ENCODE measurements at places on chromosomes 16 and 17.

DNA sequence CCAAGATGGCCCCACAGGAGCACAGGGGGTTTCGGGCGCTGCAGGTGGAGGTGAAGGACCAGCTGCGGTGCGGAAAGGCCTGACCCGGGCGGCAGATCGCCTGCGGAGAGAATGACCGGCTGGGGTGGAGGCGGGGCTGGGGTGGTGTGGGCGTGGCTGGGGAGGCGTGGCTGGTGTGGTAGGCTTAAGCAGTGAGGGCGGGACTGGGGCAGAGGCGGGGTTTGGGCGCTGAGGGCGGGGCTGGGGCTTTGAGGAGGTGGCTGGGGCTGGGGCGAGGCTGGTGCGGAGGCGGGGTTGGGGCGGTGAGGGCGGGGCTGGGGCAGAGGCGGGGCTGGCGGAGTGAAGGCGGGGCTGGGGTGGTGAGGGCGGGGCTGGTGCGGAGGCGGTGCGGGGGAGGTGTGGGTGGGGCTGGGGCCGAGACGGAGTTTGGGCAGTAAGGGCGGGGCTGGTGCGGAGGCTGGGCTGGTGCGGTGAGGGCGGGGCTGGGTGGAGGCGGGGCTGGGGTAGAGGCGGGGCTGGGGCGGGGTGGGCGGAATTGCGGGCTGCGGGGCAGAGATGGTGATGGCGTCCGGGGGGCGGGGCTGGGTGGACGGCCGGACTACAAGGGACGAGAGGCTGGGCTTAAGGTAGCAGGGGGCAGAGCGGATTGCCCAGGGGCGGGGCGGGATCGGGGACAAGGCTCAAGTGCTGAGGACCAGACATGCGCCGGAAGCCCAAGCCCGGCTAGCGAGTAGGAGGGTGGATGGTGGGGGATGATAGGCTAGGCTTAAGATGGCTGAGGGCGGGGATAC, 9.9 kb upstream of the GSDMA start:
- peak; percentile 92 for DNase-seq

- DNase-seq = peak; percentile 26
Observed at GRCh38 chr17:48841395-48841831, 10.6 kb downstream of the CALCOCO2 start.

DNA sequence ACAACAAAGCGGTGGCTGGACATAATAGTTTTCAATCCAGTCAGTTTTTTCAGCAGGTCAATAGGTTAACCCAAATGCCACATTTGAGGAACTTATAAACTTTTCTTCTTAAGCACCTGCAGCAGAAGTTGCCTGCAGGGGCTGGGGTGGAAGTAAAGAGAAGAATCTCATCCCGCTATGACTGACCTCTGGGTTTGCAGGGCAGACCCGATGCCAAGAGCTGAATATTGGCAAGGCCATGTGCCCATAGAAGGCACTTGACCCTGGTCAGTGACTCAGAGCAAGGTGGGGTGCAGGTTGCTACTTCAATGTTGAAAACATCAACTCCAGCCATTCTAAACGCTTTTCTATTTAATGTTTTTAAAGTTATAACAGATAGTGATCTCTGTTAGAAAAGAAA, 17.9 kb upstream of the SMPD3 start:
- no peak for DNase-seq

GRCh38 chr16:51949282-51949681, 597.7 kb downstream of the TOX3 start:
- no peak for DNase-seq

GRCh38 chr16:87499189-87499486, 6.3 kb upstream of the ZCCHC14 start:
- no peak for DNase-seq

GRCh38 chr17:68509141-68510057, 2.8 kb upstream of the PRKAR1A start:
- DNase-seq = peak; percentile 87

- peak; percentile 70 for DNase-seq
Observed at GRCh38 chr16:10521681-10522274, 58.6 kb downstream of the EMP2 start.

DNA sequence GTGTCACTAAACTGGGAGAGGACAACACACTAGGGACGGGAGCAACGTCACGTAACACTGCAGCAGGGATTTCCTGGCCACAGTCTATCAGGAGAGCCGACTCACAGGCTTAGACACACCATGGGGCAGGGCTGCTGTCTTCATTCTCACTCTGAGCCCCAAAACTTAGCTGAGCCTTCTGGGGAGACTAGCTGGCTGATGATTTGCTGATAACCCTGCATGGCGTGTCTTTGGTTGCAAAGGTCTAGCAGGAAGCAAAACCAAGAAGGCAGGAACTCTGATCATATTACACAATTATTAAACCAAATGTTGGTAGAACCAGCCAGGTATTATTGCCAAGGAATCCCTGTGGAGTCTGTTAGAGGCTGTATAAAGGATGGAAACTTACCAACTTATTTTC, 345.0 kb downstream of the SLC39A11 start:
- no peak for DNase-seq

- peak; percentile 71 for DNase-seq
Observed at GRCh38 chr16:69286941-69287713, 24.0 kb upstream of the VPS4A start.

GRCh38 chr16:73420244-73420643, 372.3 kb upstream of the ZFHX3 start:
- no peak for DNase-seq

DNA sequence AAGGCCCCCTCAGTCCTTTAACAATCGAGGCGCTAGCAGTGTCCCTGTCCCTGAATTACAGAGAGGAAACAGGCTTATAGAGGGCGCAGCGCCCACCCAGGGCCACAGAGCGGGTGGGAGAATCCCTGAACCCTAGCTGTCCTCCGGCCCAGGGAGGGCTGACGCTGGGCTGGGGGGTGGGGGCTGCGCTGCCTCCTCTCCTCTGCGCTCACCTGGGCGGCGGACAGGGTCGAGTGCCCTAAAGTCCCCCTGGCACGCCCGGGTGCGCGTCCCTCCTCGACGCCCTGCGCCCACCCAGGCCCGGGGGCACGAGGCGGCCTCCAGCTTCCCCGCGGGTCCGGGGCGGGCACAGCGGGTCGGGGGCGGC, 200.4 kb upstream of the N4BP1 start:
- DNase-seq = no peak

- no peak for DNase-seq
Observed at GRCh38 chr16:79821911-79822310, 221.4 kb upstream of the MAF start.

DNA sequence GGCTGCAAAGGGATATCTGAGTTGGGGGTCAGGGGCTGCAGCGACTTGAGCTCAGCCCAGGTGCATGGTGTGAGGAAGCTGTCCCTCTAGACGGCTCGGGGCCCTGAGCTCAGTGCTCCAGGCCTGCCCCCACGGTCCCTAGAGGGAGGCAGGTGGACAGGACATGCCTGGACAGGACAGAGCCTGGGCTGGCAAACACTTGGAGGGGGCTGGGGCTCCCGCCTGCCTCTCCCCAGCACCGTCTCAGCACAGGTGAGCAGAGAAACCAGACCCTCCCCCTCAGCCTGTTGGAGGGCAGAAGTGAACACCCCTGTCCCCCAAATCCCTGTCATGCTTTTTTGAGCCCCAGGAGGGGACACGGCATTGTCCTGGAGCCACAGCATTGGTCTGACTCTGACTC, 11.4 kb upstream of the SLC38A10 start:
- no peak for DNase-seq

DNA sequence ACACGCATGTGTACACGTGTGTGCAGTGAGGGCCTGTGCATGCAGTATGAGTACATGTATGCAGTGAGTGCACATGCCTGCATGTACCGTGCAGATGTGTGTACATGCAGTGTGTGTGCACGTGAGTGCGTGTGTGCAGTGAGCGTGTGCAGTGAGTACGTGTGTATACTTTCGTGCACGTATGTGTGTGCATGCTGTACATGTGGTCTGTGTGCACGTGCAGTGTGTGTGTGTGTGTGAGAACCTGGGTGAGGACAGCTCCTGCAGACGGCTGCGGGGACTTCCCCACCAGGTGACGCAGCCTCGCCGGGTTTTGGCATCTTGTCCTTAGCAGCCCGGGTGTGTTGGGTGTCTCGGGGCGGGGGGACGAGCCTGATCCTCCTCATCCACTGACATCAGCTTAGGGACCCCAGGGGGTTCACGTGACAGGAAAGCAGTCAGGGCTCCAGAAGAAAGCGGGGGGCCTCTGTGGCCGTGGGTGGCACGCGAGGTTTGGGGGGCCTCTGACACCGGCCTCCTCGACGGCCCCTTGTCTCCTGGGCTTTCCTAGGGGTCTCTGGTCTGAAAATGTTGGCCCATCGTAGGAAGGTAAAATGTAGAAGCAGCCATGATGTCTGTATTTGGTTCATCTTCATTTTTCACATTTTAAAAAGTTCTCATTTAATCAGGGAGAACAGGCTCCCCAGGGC, 119.6 kb upstream of the ZNF750 start:
- DNase-seq = no peak

DNA sequence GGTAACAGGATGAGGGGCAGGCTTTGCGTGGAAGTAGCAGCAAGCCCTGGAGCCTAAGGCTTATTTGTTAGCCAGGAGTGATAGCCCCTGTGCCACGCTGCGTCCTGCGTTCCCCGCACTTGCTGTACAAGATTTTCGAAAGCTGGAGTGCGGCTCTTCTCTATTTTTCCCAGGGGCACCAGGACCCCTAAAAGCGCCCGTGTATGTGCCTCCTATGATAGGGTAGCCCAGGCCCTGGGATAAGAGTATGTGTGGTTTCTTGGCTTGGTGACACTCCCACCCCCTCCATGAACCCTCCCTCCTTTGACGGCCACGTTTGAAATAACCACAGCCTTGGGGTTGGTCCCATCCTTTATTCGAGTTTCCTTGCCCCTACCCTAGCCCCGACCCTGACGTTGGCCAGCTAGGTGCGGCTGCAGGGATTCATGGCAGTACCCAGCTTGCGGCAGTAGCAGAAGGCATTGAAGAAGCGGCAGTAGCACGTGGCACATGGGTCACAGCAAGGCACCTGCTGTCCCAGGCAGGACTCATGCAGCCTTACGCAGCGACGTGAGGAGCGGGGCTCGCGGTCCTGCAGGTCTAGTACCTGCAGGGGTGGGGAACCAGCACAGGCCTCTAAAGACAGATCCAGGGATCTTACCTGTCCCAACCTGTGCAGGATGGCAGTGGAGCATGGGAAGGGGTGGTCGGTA, 968 bp downstream of the AGRP start:
- DNase-seq = peak; percentile 44

- DNase-seq = no peak
Observed at GRCh38 chr17:31428512-31428911, 37.0 kb downstream of the RAB11FIP4 start.

GRCh38 chr16:71259086-71259485, 28.6 kb upstream of the HYDIN start:
- no peak for DNase-seq

DNA sequence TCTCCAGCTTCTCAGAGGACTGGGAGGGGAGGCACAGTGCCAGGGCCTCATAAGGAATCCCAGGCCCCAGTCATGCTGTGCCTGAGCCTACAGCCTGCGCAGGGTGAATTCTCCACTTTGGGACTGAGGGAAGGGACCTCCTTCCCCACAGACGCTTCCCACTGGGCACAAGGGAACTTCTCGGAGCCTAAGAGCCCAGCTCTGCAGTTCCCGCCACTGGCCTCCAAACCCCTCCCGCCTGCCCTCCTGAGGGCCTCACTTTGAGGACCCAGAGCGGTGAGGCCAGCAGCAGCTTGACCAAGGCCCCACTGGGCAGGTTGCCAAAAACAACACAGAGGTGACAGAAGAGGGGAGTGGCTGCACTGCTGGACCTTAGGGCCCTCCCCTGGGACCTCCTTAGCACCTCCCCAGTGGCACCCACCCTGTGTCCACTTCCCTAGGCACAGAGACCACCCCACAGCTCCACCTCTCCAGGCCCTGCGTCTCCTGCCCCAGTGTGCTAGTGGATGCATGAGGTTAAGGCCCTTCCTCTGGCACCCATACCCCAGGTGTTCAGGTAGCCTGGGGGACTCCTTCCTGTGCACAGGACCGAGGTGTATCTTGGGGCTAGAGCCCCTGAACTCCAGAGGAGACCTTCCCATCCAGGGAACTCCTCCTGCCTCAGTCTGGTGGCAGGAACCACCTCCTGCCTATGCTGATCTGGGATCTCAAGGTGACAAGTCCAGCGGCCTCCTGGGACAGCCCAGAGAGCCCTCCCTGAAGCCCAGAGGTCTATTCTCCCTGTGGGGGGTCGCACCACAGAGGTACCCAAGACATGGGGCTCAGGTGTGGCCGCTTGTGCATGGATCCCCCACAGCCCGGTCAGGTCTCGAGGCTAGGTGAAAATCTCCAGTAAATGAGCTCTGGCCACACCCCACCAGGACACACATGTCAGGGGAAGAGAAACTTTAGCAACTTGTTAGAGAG, 3.4 kb downstream of the CASKIN2 start:
- DNase-seq = no peak

GRCh38 chr17:78271419-78272170, 40.2 kb downstream of the TMEM235 start:
- no peak for DNase-seq

DNA sequence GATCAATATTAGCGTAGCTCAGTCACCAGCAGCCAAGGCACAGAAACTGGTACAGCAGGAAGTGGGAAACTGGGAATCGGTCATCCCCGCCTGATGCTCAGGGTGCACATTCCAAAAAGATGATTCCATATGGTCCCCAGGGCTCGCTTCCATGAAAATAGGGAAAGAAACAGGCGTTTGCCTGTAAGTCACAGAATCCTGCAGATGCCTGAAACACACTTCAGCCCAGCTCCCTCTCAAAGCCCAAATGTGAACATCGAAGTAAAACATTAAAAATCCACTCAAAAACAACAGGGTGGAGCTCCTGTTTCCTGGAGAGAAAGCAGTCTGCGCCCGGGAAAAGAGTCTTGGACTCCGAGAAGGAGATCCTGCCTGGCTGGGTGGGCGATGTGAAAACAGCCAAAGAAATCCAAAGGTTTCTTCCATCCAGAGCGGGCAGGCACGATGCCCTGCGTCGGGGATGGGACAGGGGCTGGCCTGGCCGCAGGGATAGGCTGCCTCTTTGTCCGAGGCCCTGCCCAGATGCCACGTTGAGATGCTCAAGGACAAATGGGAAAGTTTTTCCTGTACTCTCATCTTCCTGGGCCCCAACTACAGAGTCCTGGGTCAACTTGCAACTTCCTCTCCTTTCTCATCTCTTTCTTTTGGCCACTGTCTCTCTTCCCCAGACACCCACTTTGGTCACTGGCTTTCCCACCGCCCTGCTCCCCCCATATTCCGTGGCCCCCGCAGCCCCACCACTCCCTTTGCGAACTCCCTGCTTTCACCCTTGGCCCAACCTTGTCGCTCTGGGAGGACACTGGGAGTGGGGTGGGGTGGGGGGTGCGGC, 743 bp downstream of the WIPI1 start:
- no peak for DNase-seq

Measured in OCI-LY7 (cell line).